ENCODE measurements at places on chromosomes 5 and 9. TPM values are rescaled to one million over a fixed set of nuclear protein-coding genes. Genes with fewer than 3 reads are reported as not detected.

DNA sequence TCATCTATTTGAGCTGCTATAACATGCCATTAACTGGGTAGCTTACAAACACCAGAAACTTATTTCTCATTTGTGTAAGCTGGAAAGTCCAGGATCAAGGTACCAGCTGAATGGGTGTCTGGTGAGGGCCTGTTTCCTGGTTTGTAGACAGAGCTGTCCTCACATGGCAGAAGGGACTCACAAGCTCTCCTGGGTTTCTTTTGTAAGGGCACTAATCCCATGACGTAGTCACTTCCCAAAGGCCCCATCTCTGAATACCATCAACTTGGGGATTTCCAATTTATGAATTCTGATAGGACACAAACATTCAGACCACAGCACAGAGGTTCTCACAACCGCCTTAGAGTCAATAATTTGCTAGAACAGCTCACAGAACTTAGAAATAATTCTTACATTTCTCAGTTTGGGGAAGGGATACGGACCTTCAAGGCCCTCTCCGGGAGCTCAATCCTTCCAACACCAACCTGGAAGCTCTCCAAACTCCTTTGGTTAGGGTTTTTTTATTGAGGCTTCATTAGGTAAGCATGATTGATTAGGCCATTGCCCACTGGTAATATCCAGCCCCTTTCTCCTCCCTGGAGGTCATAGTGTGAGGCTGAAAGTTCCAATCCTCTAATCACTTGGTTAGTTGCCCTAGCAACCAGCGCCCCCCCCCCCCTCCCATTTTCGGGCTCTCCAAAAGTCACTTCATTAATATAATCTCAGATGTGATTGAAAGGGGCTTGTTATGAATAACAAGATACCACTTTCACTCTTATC lies 7.6 kb upstream of the DNAJA1 start:
- DNase-seq, result no peak
- H3K4me3 ChIP-seq, result no peak overlapping the region
- H3K27me3 ChIP-seq, result no peaks in the 10 kb centered on the region

The ANKRD34B gene
- not detected for total RNA-seq

The ITGA2 gene
- 7.0 TPM for total RNA-seq

- H3K4me1 ChIP-seq, result no peaks in the 10 kb centered on the region
- no peaks in the 10 kb centered on the region for H3K27me3 ChIP-seq
- H3K36me3 ChIP-seq, result no peaks in the 10 kb centered on the region
- DNase-seq, result no peak
These were observed 8.2 kb upstream of the FAM151B start for GRCh38 chr5:80479713-80480112.

GRCh38 chr9:99677281-99677680 lies 144.4 kb upstream of the NR4A3 start:
- no peak overlapping the region for H3K4me3 ChIP-seq
- H3K36me3 ChIP-seq, result no peaks in the 10 kb centered on the region
- H3K27me3 ChIP-seq, result no peaks in the 10 kb centered on the region
- no peaks in the 10 kb centered on the region for H3K4me1 ChIP-seq
- no peak for DNase-seq

- no peak for DNase-seq
- no peaks in the 10 kb centered on the region for H3K36me3 ChIP-seq
- H3K27ac ChIP-seq, result no peak overlapping the region
- no peak overlapping the region for H3K4me3 ChIP-seq
These were observed 115.9 kb upstream of the MINAR2 start for GRCh38 chr5:129631961-129632360.

DNA sequence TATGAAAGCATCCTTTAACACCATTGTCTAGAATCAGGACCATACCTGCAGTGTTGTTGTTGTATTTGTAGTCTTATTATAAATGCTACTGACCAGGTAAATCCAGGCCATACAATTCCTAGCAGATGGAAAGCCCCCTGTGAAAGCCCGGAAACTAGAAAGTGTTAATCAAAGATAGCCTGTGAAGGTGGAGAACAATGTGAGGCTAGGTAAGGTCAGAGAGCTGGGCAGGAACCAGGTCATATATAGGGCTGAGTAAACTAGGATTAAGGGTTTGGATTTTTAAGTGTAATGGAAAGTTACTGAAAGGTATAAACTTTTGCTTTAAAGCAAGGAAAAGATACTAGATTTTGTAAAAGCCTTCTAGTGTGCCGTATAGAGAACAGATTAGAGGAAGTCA lies 6.7 kb downstream of the LRRC70 start:
- no peaks in the 10 kb centered on the region for H3K4me1 ChIP-seq
- H3K27me3 ChIP-seq, result no peaks in the 10 kb centered on the region
- no peak overlapping the region for H3K27ac ChIP-seq
- H3K4me3 ChIP-seq, result no peak overlapping the region
- H3K36me3 ChIP-seq, result no peaks in the 10 kb centered on the region

- DNase-seq, result no peak
- H3K36me3 ChIP-seq, result no peaks in the 10 kb centered on the region
- H3K4me3 ChIP-seq, result no peak overlapping the region
- H3K27ac ChIP-seq, result no peak overlapping the region
These were observed 37.3 kb upstream of the PITX1 start for GRCh38 chr5:135071311-135071710.

DNA sequence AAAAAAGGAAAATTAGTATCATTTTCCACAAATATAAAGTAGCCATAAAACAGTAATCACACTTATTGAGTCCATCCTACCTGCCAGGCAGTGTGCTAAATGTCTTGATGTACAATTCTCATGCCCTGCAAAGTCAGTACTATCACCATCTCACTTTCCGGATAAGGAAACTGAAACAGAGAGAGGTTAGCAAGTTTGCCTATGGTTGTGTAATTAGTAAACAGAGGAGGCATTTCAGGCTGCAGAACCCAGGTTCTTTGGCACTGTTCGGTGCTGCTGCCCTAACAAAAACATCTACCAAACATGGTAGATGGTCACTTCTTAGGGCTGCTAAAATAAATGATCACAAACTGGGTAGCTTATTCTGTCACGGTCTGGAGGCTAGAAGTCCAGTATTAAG lies 22.6 kb downstream of the PLAC8L1 start:
- no peak overlapping the region for H3K4me3 ChIP-seq
- no peaks in the 10 kb centered on the region for H3K36me3 ChIP-seq
- no peaks in the 10 kb centered on the region for H3K27me3 ChIP-seq
- H3K27ac ChIP-seq, result no peak overlapping the region
- DNase-seq, result no peak
- no peaks in the 10 kb centered on the region for H3K4me1 ChIP-seq

GRCh38 chr5:90326995-90327394 lies 82.6 kb downstream of the CETN3 start:
- no peaks in the 10 kb centered on the region for H3K27me3 ChIP-seq
- H3K36me3 ChIP-seq, result no peaks in the 10 kb centered on the region
- DNase-seq, result no peak
- no peak overlapping the region for H3K4me3 ChIP-seq

The IFNA1 gene
- total RNA-seq, result not detected

- peak; percentile 78 for DNase-seq
These were observed 21.5 kb downstream of the SHB start for GRCh38 chr9:38047301-38048251.

DNA sequence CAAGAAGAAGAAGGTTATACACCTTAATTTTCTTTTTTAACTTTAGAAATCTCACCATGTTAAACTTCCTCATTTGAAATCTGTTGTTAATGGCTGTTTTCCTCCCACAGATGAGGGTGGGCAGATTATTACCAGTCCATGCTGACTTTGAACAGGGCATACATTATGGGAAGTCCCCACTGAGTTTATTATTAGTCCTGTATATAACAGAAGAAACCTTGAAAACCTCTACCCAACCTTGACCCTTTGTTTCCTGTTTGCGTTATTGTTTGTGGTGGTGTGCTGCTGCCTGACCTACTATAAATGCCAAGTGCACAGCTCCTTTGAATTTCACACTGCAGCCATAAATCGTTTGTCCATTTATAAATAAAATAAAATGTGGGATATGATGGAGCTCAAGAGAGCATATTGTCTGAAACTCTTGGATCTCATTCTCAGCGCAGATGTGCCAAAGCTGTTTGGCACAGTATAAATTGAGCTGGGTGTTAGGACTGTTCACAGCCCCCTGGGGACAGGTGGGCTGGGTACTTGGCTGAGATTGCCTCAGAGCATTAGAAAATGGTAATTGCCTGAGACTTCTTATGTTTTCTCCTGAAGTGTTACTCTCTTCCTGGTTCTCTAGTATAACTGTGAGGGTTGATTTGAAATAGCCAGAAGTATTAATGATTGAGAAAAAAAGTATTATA lies 139.6 kb downstream of the SPATA31D1 start:
- H3K4me1 ChIP-seq, result no peaks in the 10 kb centered on the region
- no peak overlapping the region for H3K27ac ChIP-seq
- H3K27me3 ChIP-seq, result no peaks in the 10 kb centered on the region

The PCDHGA11 gene
- total RNA-seq, result 1.4 TPM

DNA sequence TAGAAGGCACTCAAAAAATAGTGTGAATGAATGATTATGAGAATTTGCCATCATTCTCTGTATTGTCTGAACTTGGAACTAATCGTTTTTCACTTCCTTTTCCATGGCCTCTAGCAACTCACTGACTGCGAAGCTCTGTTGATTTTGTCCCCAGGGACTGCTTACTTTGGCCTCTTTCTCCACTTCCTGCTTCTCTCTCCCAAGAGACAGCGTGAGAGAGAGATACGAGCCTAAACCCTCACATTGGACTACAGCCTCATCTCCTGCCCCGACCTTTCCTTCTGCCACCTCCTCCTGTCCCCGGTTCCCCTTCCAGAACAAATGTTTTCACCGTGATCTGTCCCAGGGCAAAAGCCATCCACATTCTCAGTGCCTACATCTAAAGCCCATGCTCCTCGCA lies 300.8 kb upstream of the PANK3 start:
- H3K4me3 ChIP-seq, result no peak overlapping the region
- H3K27me3 ChIP-seq, result no peaks in the 10 kb centered on the region
- H3K36me3 ChIP-seq, result no peaks in the 10 kb centered on the region
- peaks cover 10% of the 10 kb centered on the region for H3K4me1 ChIP-seq

The BTNL8 gene
- not detected for total RNA-seq
